Bronchial epithelial cell (primary cell): ENCODE measurements at places on chromosomes 6 and 20. TPM values are rescaled to one million over a fixed set of nuclear protein-coding genes. Genes with fewer than 3 reads are reported as not detected.

GRCh38 chr6:141484711-141485110 lies 648.0 kb upstream of the GJE1 start:
- DNase-seq = no peak

DNA sequence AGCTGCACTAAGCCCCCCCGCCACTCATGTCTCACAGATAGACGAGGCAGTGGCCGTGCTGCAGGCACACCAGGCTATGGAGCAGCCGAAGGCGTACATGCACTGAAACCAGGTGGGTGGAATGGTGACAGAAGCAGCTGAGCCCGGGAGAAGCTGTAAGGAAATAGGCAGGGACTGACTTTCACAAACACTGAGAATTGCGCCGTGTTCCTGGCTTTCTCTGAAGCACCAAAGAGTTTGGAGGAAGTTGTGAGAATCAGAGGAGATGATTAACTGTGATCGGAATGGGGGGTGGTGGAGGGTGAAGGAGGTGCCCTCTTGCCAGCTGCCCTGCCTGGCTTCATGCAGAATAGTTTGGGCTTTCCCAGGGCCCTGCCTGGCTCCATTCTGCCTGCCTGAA lies 21.6 kb downstream of the TOMM34 start:
- DNase-seq = peak; percentile 7

GRCh38 chr6:31402324-31403282 lies 792 bp upstream of the MICA start:
- DNase-seq = peak; percentile 36

DNA sequence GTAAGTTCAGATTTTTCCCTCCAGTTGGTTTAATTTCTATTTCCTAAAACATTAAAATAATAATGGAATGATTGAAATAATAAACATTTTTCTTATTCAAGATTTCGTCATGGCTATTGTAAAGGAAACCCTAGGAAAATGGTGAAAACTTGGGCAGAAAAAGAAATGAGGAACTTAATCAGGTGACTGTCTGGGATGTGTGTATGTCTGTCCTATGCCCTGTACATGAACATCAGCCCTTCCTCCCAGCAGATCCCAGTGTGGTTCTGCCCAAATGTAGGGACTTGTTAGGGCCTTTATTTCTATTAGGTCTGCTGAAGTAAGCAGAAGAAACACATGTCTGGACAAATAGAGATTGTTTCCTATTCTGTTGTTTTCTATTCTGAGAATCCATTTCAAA lies 13.1 kb downstream of the RIOK1 start:
- DNase-seq = no peak

- no peak for DNase-seq
These were observed 77.9 kb downstream of the RFX6 start for GRCh38 chr6:116954938-116955337.

GRCh38 chr20:41011551-41012067 lies 17.0 kb upstream of the TOP1 start:
- DNase-seq = peak; percentile 46

TFAP2D gene
- total RNA-seq = not detected in 2 replicates

ELOVL2 gene
- under 0.01 TPM in 1 of 2 replicates, not detected in the other for total RNA-seq

DNA sequence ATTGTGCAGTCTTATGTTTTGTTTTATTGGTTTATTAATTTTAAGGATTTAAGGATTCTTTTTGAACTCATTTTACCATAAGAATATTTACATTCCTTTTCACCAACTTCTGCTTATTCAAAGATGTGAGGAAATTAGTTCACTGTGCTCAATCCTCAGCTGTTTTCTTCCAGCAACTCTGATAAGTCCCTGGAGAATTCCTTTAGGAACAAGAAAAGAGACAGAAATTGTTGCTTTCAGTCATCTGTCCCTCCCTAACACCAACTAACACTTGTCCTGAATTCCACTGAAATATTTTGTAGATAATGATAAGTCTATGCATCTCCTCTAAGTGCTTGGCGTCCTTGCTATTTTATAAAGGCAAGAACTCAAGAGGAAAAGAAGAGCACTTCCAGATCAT lies 334.8 kb upstream of the MARCKS start:
- no peak for DNase-seq

DNA sequence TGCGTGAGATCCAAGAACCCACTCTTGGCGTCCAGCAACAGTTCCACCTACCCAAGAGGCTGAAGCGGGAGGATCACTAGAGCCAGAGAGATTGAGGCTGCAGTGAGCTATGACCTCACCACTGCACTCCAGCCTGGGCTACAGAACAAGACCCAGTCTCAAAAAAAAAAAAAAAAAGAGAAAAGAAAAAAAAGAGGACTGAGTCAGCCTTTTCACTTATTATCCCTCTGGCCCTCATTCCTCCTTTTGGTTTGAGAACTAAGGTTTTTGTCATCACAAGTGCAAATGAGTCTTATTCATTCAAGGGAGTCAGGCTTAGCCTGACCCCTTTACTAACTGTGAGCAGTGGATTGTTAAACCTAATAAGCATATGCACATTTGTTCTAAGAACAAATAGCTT lies 37.9 kb upstream of the JARID2 start:
- no peak for DNase-seq
